Erythroblast (primary cell): ENCODE measurements at places on chromosomes 3 and 15.
A peak's percentile ranks its signal among the peaks of the same experiment; 100 is the strongest.

DNA sequence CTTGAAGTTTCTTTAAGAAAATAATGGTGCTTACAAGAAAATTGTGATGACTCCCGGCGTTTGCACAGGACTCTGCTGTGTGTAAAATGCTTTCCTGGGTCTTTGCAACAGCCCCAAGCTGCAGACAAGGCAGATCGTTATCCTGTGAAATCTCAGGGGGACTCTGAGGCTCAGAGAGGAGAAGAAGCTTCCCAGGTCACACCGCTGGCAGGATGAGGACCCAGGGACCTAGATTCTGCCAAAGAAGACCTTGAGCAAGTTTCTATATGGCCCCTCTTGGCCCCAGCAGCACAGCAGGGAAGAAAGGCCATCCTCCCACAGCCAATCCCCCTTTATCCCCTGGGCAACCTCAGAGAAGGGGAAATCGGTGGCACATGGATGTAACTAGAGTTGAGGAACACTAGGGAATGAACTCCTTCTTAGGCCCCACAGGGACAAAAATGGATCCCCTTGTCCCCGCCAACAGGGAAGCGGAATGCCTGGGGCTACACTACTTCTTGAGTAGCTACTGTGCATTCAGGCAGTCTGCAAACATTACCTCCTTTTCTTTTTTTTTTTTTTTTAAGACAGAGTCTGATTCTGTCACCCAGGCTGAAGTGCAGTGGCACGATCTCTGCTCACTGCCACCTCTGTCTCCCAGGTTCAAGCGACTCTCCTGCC lies 72.8 kb downstream of the CPN2 start:
- DNase-seq = no peak

DNA sequence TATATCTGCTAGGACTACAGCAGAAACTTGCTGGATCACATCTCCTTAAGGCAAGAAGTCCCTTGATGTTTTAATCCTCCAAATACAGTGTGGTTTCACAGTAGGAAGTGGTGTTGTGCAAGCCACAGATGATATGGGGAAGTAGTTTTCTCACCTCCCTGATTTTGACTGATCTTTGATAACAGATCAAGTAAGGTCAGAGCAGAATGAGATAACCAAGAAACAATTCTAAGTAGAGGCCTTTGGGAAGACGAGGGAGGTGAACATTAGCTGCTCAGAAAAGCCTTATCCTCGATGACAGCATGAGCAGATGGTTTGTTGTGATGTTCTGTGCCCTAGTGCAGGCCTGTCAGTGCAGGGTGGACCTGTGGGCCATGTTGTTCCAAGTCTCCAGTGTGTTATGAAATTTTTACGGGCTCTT lies 61.3 kb downstream of the RIOX2 start:
- no peak for DNase-seq

GRCh38 chr3:175211466-175211865 lies 352.3 kb downstream of the NAALADL2 start:
- no peak for DNase-seq

- no peak for DNase-seq
Observed at GRCh38 chr3:197511130-197511529, 44.6 kb downstream of the BDH1 start.

DNA sequence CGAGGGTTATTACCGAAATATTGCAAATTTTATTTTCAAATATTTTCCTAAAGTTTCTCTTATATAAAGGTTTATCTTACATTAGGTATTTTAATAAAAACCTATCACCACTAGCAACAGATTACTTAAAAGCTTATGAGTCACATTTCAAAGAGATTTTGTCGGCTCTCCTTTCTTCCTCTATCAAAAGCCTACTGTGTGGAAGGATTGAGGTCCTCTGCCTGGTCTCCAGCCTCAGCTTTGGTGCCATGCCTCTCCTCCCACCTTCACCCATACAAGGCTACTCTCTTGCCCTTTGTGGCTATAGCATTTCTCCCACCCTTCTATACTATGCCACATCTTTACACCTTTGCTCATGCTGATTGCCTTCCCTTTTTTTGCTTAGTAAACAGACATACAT lies 199.3 kb downstream of the TNIK start:
- DNase-seq = no peak

- no peak for DNase-seq
Observed at GRCh38 chr3:172173316-172174254, 134.2 kb downstream of the FNDC3B start.

DNA sequence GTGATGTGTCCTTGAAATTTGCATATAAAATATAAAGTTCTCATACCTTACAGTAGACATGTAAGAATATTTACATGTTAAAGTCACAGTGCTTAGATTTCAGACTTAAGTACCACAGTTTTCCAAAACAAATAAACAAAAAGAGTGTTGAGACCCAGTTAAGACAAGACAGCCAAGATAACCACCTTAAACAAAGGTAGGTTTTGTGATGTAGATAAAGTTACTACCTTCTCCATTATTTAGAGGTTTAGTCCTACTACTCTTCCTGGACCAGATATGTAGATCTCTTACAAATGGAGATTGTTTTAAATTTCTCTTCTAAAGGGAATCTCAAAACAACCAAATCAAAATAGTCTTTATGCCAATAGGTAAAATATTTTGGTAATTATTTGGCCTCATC lies 15.7 kb downstream of the OR5H15 start:
- DNase-seq = no peak

GRCh38 chr3:37505415-37505814 lies 331.0 kb upstream of the LRRFIP2 start:
- no peak for DNase-seq

DNA sequence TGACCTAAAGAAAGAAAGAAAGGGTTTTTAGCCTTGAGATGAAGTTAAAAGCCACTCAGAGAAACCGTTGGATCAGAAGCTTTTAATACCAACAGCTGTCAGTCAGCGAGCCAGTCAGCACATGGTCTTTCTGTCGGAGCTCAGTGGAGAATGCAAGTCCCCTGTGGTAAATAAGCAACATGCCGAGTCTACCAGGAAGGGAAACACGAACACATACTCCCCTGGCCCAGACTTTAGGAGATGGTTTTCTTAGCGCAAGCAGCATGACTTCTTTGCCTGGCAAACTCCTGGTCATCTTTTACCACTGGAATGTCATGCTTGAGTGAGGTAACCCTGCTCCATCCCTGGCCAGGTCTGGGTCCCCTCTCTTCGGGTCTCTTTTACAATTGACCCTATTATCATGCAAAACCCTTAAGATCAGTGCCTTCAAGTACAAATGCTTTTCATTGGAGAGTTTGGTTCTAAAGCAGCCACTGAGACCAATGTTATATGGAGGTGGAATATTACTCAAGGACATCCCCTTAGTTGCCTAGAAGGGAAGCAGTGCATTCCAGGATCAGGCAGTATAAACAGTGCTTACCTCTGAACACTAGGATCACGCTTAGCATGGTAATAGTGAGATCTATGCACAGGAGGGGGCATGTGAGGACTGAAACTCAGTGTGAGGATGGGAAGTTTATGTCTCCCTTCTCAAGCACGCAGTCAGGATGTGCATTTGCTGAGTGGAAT lies 28.2 kb downstream of the SLCO3A1 start:
- no peak for DNase-seq

DNA sequence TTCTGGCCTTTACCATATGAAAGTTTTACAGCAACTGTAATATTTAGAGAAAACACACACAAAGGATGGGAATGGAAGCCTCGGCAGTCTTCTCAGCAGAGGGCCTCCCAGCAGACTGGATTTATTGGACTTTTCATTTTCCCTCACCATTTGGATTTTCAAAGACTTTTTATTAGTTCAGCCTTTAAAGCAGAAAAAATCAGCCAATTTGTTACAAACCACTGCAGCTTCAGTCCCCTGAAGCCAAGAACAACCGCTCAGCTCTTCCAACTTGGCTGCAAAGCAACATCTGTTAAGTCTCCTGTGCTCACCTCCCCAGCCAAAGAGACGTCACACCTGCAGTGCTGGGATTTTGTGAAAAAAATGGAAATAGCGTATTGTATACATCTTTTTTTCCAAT lies 120.8 kb downstream of the GMPS start:
- no peak for DNase-seq

DNA sequence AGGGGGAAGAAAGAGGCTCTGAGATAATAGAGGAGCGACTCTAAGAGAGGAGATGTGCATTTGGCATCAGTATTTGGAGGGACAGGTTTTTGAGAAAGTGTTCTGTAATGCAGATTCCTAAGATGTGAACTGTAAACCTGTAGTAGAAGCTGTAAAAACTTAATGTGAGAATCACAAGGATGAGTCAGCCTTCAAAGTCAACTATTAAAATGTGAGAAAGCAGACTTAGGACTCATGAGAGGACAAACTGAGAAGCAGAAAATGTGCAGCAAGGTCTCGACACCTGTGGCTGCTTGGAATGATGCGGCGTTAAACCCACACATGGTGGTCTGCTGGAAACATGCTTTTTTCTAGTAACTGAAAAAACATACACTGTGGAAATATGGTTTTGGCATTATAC lies 36.0 kb downstream of the USP13 start:
- DNase-seq = no peak

GRCh38 chr15:66847565-66847991 lies 145.5 kb downstream of the SMAD6 start:
- DNase-seq = no peak

DNA sequence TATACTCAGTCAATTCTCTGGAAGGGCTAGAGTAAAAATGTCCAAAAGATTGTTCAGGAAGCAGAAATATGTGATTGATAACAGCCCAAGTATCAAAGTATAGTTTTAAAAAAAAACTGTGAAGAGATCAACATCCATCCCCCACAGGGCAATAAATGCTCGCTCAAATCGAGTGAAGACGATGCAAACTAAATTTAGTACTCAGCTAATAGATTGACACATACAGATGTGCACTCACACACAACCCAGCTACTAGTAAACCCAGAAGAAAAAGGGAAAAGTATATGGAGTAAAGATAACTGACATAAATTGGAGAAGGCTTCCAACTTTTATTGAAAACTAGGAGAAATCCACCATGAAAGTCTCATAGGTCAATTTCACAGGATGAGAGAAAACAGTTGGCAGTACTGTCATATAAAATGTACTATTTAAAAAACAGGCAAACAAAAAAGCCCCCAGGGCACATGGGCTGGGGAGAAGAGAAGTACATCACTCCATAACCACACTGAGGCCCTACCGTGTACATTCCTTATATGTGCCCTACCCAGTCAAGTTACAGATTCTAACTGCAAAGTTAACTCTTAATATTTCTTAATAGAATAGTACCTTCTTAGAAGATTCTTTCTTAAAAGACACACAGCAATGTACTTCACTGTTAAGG lies 125.7 kb downstream of the TBL1XR1 start:
- DNase-seq = no peak

DNA sequence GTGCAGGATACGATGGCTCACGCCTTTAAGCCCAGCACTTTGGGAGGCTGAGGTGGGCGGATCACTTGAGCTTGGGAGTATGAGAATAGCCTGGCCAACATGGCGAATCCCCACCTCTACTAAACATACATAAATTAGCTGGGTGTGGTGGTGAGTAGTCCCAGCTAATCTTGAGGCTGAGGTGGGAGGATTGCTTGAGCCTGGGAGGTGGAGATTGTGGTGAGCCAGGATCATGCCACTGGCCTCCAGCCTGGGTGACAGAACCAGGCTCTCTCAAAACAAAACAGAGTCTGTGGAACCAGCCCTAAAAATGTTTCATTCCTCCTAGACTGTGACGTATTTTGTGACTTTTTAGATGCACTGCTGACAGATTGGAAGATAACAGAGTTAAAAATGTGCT lies 34.3 kb upstream of the RAD51 start:
- DNase-seq = peak; percentile 8

DNA sequence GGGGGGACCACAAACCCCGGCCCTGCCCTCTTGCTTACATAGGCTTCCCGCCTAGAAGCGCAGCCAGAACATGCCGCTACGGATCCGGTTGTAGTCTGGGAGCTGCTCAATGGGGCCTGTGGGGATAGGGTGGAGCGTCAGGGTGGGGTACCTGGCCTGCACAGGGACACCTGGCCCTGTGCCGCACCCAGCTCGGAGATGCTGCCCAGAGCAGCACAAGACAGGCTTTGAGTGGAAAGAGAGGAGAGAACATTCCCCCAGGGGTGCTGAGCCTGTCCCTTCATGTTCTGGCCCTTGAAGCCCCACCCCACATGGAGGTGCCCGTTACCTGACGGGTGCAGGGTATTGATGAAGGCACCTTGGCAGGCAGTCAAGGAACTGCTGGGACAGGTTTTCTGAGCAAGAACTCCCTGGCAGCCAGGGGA lies 4.0 kb upstream of the COL7A1 start:
- no peak for DNase-seq

GRCh38 chr3:175002732-175003143 lies 143.6 kb downstream of the NAALADL2 start:
- no peak for DNase-seq

DNA sequence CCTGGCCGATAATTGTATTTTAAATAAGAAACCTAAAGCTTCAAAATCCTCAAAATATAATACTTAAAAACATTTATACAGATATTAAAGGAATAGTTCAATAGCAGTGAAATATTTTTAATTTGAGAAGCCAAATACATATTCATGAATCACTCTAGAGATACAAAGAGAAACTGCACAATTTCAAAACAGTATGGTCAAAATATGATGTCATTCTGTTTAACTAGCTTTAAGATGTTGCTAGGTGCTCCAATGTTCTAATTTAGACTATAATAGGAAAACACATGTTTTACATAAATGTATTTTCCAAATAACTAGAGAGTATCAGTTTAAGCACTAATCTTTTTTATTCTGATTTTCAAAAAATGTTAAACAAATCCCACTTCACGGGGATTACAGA lies 10.3 kb upstream of the NRROS start:
- no peak for DNase-seq

DNA sequence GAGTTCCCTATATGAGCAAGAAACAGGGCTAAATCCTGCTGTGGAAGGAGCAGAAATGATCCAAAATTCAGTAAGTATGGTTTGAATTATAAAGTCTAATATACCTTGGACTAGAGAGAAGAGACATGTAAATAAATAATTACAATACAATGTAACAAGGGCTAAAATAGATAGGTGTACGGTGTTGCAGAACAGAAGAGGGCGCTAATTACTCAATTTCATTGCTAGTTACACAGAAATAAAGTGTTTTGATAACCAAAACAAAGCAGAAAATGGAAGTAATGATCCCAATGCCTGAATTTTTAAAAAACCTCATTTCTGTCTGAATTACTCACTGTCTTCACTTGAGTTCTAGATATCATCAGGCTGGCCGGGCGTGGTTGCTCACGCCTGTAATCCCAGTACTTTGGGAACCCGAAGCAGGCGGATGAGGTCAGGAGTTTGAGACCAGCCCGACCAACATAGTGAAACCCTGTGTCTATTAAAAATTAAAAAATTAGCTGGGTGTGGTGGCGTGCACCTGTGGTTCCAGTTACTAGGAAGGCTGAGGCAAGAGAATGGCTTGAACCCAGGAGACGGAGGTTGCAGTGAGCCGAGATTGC lies 8.3 kb upstream of the PLCH1 start:
- peak; percentile 55 for DNase-seq

DNA sequence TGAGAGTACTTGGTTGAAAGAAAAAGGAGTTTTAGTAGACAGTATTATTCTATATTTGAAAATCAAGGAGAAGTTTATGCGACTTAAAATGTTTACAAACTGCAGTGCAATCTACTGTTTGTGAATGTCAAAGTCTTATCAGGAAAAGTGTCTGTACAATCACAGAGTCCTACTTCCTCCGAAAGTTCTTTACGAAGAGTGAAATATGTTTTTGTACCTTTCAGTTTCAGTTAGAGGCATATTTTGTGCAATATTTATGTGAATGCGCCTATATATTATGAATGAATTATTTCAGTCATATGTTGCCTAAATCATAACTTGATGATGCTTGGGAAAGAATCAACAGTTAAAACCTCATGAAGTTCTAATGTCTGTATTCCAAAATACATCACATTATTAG lies 31.5 kb downstream of the NGRN start:
- no peak for DNase-seq

- DNase-seq = no peak
Observed at GRCh38 chr3:9079676-9080075, 116.4 kb upstream of the RAD18 start.
